NCI-H1092 (cell line): ENCODE measurements at places on chromosomes 7 and 10.

- no peak for DNase-seq
Observed at GRCh38 chr7:116977172-116977571, 23.9 kb downstream of the ST7 start.

GRCh38 chr10:84659497-84660439 lies 331.4 kb downstream of the CCSER2 start:
- DNase-seq: no peak

- DNase-seq: no peak
Observed at GRCh38 chr10:52083422-52083821, 230.7 kb upstream of the DKK1 start.

GRCh38 chr7:127629268-127629854 lies 11.4 kb upstream of the PAX4 start:
- DNase-seq: peak; percentile 9

- DNase-seq: no peak
Observed at GRCh38 chr7:88224601-88225275, 4.9 kb upstream of the SRI start.

DNA sequence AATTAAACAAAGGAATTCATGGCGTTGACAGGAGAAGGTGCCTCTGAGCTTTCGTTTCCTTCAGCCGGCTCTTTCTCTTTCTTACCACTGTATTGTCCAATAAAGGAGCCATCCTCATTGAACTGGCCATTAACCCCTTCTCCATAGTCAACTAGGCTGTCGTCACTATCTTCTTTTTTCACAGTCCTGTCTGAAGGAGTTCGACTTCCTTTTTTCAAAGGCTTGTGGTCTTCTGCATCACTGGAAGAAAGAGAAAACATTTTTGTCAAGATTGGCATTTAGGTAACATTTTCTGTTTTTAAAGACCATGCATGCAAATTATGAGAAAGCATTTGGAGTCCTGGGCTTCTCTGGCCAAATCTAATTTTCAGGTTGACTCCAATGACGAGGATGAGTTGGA lies 19.7 kb upstream of the LAMB4 start:
- DNase-seq: no peak
